ENCODE measurements at places on chromosomes 2 and 18.

DNA sequence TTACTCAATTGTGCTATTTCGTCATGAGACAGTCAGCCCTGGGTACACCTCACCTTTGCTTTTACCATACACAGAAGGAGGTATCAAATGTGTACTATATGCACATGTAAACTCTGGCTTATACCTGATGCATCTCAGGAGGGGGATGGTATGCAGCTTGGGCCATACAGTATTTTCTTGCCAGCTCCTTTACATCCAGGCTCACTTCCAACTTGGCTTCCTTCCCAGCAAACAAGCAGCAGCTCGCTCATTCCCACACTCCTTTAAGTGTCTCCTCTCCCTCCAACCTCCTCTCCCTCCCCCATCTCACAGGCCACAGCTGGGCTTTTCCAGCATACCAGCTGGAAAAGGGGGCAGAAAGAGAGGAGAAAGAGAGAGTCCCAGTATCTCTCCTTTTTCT lies 9.6 kb downstream of the MARCHF4 start:
- no peak for DNase-seq

GRCh38 chr18:38413193-38413592 lies 847.6 kb upstream of the CELF4 start:
- DNase-seq: no peak

DNA sequence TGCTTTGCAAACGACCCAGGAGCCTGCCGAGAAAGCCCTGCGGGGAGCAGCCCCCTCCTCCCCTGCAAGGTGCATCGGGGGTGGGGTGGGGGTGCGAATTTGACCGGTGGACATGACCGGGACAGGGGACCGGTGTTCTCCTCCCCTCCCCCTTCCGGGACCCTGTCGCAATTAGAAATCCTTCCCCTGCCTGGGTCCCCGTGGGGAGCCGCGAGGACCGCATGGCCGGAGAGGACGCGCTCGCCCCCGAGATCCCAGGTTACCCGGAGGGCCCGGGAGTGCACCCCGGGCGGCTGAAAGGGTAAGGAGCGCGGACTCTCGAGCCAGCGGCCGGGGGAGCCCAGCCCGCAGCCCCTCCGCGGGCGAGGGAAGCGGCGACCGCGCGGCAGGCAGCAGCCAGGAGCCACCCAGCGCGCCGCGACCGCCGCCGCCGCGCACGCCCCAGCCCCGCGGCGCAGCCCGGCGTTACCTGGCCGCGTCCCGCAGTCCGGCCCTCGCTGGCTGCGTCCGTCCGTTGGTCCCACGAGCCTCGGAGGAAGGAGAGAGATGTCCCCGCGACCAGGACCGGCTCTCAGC lies 482 bp downstream of the DLGAP1 start:
- DNase-seq: no peak

GRCh38 chr18:13483316-13484270 lies 242.8 kb downstream of the FAM210A start:
- no peak for DNase-seq

GRCh38 chr18:31679133-31679742 lies 5.1 kb downstream of the B4GALT6 start:
- DNase-seq: no peak

GRCh38 chr18:71995904-71996465 lies 548.2 kb downstream of the CBLN2 start:
- no peak for DNase-seq

GRCh38 chr18:73365018-73365417 lies 497.2 kb upstream of the NETO1 start:
- DNase-seq: no peak

GRCh38 chr2:48313036-48313877 lies 216.7 kb upstream of the STON1 start:
- no peak for DNase-seq

GRCh38 chr2:189287982-189288521 lies 108.5 kb upstream of the COL5A2 start:
- no peak for DNase-seq

DNA sequence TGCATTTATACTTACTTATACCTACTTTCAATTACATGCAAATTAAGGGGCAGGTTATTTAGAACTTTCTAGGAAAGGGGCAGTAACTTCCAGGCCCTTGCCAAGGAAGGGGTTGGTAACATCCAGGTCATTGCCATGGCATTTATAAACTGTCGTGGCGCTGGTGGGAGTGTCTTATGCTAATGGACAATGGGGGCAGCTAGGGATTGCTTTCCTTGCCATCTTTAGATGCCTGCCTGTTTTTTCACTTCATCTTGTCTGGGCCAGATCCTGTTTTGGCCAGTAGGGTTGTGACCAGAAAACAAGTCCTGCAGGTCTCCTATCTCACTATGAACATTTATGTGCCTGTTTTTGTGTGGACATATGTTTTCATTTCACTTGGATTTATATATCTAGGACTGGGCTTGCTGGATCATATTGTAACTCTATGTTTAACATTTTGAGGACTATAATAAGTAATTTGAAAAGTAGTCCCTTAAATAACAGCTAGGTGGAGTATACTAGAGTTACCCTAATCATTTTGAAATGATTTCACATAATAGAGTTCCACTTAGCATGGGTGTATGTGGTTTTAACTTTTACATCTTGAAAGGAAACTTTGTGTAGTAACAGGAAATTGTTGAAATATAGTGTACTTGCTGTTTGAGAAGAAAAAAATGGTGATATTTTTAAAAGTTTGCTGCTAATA lies 56.1 kb downstream of the LCLAT1 start:
- DNase-seq: no peak
